ENCODE measurements at places on chromosomes 5 and 9. TPM values are rescaled to one million over a fixed set of nuclear protein-coding genes. Genes with fewer than 3 reads are reported as not detected.
A peak's percentile ranks its signal among the peaks of the same experiment; 100 is the strongest.

DNA sequence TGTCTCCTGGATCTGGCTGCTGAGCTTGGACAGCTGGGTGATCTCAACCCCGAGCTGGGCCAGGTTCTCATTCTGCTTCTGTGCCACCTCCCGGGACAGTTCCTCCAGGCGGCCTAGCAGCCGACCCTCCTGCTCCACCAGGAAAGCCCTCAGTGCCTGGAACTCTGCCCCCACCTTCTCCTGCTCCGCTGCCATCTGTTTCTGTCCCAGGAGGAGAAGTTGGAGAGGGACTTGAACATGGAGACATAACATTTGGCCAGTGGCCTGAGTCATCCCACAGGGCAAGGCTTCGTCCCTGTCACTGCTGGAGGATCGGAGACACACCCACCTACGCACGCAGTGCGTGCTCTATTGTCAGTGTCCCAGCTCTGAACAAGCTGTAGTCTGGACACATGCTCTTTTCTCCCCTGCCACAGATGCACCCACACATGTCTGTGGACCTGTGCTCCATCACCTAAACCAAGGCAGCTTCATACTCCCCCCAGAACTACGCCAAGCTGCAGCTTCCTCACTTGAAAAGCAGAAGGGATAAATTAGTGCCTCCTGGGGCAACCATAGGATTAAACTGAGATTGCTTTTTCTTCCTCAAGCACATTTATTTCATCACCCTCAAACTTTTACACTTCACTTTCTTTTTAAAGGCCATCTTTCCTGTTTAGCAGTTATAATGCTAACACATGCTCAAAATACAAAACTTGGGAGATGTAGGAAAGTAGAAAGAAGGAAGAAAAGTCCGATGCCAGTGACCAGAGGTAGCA is 4.9 kb downstream of the TRIM7 start:
- H3K4me3 ChIP-seq = no peak overlapping the region
- DNase-seq = no peak
- H3K27me3 ChIP-seq = peaks cover 64% of the 10 kb centered on the region
- H3K27ac ChIP-seq = no peak overlapping the region
- peaks cover 1% of the 10 kb centered on the region for H3K4me1 ChIP-seq
- H3K36me3 ChIP-seq = no peaks in the 10 kb centered on the region

GRCh38 chr5:83306572-83307241 is 164.8 kb upstream of the VCAN start:
- peaks cover 6% of the 10 kb centered on the region for H3K4me1 ChIP-seq
- no peaks in the 10 kb centered on the region for H3K36me3 ChIP-seq
- H3K4me3 ChIP-seq = no peak overlapping the region
- peak overlapping the region; percentile 62 for H3K27ac ChIP-seq

DNA sequence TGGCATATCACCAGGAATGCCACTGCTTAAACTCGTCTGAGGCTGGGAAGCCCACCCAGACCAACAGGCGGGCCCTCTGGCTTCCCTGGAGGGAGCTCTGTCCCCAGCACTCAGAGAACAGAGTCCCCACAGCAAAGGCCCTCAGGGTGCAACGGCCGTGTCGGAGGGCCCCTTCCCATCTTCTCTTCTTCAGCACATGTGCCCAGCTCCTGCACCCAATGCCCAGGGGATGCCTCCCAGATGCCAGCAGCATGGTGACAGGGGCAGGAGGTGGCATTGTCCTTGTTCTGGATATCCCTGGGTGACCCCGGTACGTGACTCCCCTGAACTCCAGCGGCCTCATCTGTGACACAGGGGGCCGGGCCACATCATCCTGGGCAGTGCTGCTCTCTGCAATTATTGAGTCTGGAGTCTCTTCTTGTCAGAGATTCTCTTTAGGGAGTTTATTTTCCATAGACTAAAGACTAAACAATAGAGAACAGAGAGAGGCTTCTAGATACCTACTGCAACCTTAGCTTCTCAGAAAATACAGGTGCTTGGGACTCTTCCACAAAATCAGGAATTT is 13.6 kb upstream of the OLFM1 start:
- DNase-seq = no peak
- no peak overlapping the region for H3K27ac ChIP-seq
- H3K4me3 ChIP-seq = no peak overlapping the region

DNA sequence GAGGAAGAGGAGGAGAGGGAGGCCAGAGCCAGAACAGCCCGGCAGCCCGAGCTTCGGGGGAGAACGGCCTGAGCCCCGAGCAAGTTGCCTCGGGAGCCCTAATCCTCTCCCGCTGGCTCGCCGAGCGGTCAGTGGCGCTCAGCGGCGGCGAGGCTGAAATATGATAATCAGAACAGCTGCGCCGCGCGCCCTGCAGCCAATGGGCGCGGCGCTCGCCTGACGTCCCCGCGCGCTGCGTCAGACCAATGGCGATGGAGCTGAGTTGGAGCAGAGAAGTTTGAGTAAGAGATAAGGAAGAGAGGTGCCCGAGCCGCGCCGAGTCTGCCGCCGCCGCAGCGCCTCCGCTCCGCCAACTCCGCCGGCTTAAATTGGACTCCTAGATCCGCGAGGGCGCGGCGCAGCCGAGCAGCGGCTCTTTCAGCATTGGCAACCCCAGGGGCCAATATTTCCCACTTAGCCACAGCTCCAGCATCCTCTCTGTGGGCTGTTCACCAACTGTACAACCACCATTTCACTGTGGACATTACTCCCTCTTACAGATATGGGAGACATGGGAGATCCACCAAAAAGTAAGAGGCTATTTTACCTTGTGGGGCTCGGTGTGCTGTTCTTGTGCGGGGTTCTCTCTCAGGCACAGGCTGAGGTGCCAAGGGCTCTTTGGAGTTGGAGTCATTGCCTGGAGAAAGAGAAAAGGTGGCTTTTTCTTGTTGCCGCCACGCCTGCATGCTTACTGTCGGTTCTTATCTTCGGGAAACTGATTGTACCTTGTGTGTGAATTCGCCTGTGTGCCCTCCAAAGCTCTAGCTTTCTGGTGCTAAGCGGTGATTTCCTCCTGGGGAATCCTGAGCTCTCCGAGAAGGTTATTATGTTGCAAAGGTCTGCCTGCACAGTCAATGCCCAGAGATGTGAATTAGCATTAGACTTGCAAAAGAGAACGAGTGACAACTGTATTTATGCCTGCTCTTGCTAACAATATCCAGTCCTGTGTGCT is at the start of gene ISL1:
Gene ISL1 (plus strand): TSS at position 318 of the 991 bp plus-strand sequence. CDS start 224 bp downstream, at position 542.
- peaks cover 39% of the 10 kb centered on the region for H3K4me1 ChIP-seq
- H3K27ac ChIP-seq = peak within 1 kb of the TSS; percentile 79
- peak; percentile 61 for DNase-seq

GRCh38 chr9:116792271-116792670 is 105.2 kb downstream of the TRIM32 start:
- no peak overlapping the region for H3K4me3 ChIP-seq
- no peak overlapping the region for H3K27ac ChIP-seq
- H3K27me3 ChIP-seq = no peaks in the 10 kb centered on the region
- H3K4me1 ChIP-seq = no peaks in the 10 kb centered on the region
- DNase-seq = no peak

GRCh38 chr5:39108987-39109386 is 34.8 kb upstream of the RICTOR start:
- DNase-seq = no peak
- H3K4me3 ChIP-seq = no peak overlapping the region
- H3K27me3 ChIP-seq = no peaks in the 10 kb centered on the region
- no peak overlapping the region for H3K27ac ChIP-seq

DNA sequence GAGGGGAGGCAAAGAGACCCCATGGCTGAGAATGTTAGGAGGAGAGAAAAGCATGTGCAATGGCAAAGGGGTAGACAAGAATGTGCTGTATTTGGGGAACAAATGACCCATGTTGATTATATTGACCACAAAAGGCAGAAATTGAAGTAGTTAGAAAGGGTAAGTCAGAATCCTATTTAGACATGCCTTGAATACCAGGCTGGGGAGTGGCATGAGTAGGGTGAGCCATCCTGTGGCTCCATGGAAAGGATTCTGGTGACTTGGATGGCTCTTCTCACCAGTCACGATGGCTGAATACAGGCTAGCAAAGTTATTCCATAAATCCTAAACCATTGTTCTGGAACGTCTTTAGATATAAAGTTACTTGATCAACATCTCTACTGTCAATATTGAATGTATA is 73.4 kb upstream of the MEF2C start:
- no peak overlapping the region for H3K4me3 ChIP-seq
- no peak for DNase-seq
- peaks cover 2% of the 10 kb centered on the region for H3K4me1 ChIP-seq
- no peak overlapping the region for H3K27ac ChIP-seq

GRCh38 chr5:41980396-41980795 is 55.3 kb downstream of the FBXO4 start:
- no peaks in the 10 kb centered on the region for H3K36me3 ChIP-seq
- no peak overlapping the region for H3K27ac ChIP-seq
- no peaks in the 10 kb centered on the region for H3K4me1 ChIP-seq
- no peak for DNase-seq
- no peak overlapping the region for H3K4me3 ChIP-seq

- H3K27me3 ChIP-seq = no peaks in the 10 kb centered on the region
- DNase-seq = no peak
- H3K36me3 ChIP-seq = no peaks in the 10 kb centered on the region
These were observed 117.5 kb upstream of the MTAP start for GRCh38 chr9:21684831-21685362.

DNA sequence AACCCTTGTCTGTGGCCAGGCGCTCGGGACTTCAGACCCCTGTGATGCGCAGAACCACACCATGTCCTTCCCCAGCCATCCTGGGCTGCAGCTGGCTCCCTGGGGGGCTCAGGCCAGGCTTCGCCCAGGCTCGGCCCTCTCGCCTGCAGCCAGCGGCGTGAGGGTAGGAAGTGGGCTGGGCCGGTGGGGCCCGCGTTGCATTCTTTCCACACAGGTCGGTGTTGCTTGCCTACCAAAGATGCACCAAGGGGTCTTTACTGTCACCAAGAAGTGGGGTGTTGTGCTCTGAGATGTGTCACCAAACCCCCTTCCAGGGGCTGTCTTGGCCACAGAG is 48.3 kb upstream of the RNF130 start:
- peaks cover 3% of the 10 kb centered on the region for H3K27me3 ChIP-seq
- H3K4me1 ChIP-seq = peaks cover 10% of the 10 kb centered on the region
- H3K36me3 ChIP-seq = no peaks in the 10 kb centered on the region
- H3K4me3 ChIP-seq = no peak overlapping the region
- DNase-seq = no peak
- no peak overlapping the region for H3K27ac ChIP-seq

DNA sequence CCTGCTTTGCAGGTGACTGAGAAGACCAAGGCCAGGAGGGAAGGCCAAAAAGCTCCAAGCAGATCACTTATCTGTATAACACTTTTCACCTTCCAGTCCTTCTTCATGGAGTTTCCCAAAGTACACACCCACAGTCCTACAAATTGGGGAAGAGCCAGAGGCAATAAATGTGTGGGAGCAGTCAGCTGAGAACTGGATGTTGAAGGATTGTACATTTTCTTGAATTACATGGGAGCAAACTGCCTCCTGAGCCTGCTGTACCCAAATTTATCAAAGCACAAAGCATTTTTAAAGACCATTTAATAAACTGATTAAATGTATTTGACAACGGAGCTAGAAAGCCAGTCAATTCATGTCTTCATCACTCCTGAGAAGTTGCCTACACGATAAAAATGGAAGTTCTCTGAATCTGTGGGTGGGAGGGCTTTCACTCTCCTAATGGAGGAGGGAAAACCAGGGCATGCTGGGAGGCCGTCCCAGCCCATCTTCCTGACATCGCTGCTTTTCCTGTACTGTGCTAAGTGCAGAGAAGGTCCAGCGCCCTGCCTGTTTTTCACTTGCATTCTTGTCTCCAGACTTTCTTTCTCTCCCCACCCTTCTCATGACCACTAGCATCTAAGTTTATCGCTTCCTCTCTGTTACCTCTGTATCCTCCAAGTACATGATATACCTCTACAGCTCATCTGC is 79.0 kb downstream of the KCNIP1 start:
- DNase-seq = no peak
- H3K4me3 ChIP-seq = no peak overlapping the region
- peaks cover 3% of the 10 kb centered on the region for H3K27me3 ChIP-seq
- peaks cover 3% of the 10 kb centered on the region for H3K4me1 ChIP-seq
- no peak overlapping the region for H3K27ac ChIP-seq

DNA sequence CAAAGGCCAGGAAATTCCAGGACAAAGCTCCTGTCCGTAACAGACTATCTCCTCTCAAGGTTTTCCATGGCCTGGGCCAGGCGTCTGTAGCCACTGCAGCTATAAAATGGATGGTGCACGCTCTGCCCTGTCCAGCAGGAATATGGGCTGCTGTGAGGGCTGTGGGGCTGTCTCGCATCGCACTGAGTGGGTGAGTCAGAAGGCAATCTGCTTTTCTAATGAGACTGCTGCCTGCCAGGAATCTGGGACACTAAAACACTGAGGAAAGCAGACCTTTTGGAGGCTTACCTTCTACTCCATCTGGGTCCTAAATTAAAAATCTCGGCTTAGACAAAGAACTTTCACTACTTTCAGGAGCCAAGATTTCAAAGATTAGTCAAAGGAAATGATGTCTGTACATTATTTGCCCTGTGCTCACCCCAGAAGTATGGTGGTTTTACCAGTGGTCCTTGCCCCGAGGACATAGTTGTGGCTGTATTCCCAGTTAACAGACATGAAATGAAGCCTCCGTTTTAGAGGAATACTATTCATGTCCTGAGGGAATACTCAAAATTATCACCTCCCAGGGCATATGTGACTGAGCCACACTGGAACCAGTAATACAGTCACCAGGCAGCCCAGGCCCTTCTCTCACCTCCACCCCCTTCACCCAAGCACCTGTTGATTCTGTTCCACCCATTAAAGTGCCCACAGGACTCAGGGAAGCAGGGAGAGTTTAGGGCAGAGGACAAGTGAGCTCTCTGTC is 56.4 kb downstream of the PFDN1 start:
- DNase-seq = no peak
- no peaks in the 10 kb centered on the region for H3K27me3 ChIP-seq
- H3K4me1 ChIP-seq = peaks cover 7% of the 10 kb centered on the region
- H3K27ac ChIP-seq = no peak overlapping the region
- no peak overlapping the region for H3K4me3 ChIP-seq
- H3K36me3 ChIP-seq = peaks cover 14% of the 10 kb centered on the region

- H3K27me3 ChIP-seq = no peaks in the 10 kb centered on the region
- H3K36me3 ChIP-seq = no peaks in the 10 kb centered on the region
- no peak for DNase-seq
- H3K4me3 ChIP-seq = no peak overlapping the region
These were observed 137.1 kb upstream of the TRIM32 start for GRCh38 chr9:116549786-116550660.

Gene PCDHGB4
- 16.1 TPM for total RNA-seq

Gene GABRA1
- not detected for total RNA-seq

Gene BTF3
- total RNA-seq = 589 TPM

Gene SYK
- 9.6 TPM for total RNA-seq

Gene PCDHGA5
- total RNA-seq = 0.71 TPM

Gene TSSK1B
- total RNA-seq = 0.29 TPM

Gene SH3GL2
- total RNA-seq = 3.3 TPM

Data from progenitor cell of endocrine pancreas (in vitro differentiated cells).